Cortex of kidney (tissue), 1 donor: ENCODE measurements at places on chromosomes 1 and 21.

DNA sequence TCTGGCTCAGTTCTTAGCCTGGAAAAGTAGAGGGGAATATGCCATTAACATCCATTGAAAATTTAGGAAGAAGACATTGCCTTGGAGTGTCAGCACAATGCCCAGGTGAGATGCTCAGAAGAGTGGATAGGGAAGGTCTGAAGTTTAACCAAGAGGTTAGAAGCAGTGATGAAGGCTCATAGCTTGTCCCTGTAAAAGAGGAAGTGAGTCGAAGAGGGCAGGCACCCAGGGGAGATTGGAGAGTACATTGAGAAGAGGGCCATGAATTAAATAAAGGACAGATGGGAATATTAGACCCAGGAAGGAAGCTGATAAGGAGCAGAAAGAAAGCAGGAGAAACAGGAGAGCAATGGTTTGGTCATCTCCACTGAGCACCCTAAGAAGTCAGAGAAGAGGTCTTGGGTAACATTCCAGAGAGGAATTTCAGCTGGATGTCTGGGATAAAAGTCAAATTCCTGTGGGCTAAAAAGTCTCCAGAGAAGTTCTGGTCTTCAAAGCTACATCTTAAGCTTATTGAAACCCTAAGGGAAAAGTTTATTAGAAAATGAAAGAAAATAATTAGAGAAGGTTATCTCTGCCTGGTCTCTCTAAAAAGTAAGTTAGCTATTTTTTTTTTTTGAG lies 17.3 kb downstream of the C8B start:
- no peak for DNase-seq

GRCh38 chr1:222886194-222886854 lies 71.5 kb downstream of the DISP1 start:
- no peak for DNase-seq

GRCh38 chr1:109091078-109091838 lies 694 bp downstream of the TMEM167B start:
- no peak for DNase-seq

GRCh38 chr1:193486671-193487229 lies 300.3 kb upstream of the B3GALT2 start:
- DNase-seq, result no peak

DNA sequence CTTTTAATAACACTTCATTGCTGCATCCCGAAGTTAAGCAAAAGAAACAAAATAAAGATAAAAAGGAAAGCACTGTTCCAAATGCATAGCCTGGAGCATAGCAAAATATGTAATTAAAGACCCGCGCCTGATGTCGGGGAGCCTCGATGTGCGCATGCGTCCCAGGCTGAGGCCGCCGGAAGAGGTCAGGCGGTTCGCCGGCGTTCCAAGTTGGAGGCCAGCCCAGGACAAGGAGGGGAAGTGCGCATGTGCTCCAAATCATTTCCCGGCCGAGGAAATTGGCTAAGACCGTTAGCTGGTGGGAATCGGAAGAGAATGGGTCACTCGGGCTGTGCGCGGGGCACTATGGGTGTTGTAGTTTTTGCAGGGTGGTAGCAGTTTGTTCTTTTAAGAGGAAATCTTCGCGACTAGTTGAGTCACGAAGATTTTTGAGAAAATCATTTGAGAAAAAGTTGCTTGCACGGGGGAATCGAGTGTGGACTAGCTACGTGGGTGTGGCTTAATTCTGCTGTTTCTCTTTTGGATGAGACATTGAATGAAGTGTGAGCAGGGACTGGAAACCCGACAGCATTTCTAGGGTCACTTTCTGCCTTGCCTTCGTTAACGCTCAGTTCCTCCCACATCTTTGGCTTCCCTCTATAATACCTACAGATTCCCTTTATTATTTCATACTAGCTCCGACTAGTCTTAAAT lies 31.0 kb upstream of the CD1D start:
- DNase-seq, result no peak

- DNase-seq, result no peak
Measured at GRCh38 chr1:86375688-86376087, 20.4 kb downstream of the ODF2L start.

DNA sequence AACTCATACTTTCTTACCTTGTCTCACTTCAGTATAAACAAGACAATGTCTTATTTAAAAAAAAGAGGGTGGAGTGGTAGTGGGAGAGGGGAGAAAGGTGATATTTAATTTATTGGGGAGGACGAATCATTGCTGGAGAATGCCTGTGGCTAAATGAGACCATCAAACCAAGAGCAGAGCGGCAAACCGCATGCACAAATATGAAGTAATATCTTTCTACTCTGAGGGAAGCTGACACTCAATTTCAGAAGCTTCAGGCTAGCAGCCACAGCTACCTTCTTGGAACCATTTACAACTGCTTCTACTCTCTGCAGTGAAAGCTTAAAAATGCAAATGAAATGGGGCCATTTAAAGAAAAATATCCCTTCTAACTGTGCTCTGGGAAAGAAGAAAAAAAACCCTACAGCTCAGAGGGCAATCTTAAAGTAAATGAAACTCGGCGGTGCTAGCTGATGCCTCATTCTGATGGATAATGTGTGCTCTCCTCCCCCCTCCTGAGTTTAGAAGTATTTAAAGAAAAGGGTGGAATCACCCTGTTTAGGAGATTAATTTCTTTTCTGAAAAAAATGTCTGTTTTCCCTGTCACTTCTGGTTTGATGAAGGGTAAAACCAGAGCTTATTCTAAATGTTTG lies 178.2 kb upstream of the CAMK1G start:
- DNase-seq, result no peak

DNA sequence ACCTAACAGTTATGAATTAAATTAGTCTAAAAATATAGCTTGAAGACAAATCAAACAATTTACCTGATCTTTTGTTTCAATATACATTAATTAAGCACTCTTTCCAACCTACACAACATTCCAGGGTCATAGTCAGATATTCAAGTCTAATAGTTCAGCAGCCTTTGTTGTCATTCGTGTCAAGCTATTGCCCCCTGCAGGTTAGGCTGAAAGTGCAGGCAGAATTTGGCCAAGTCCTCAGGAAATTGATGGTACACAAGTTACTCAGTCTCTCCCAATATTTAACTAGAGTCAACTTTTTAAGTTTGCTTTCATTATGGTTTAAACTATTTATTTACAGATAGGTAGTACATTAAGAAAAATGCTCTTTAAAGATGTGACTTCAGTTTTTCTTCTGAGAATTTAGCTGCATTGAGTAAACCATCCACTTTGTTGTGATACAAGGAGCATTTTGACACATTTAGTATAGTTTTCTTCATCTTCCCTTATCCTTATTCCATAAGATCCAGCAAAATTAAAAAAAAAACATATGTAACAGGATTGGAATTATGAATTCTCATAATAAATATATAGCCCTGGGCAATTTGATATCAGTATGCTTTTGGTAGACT lies 130.3 kb upstream of the DPYD start:
- DNase-seq, result no peak

DNA sequence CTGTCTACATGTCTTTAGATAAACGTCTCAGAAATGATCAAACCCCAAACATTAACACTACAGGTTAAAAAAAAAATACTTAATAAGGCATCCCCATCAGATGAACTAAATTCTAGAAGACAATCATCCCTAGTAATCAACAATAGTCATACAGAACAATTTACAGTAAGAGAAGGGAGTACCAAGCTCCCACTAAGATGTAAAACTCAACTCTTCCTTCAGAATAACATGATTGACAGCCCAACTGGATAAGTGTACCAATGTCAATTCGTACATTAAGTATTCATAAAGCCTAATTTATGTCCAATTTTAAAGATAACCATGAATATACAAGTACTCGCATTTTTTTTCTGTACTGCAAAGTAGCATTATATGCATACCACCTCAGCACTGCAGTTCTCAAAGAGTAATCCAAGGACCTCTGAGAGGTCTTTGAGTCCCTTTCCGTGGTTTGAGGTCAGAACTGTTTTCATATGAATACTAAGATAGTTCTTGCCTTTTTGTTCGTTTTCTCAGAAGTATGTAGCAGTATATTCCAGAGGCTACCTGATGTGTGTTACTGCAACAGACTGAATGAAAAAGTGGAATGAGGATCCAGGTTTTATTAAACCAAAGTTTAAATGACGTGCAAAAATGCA lies 6.6 kb downstream of the SCAF4 start:
- DNase-seq, result no peak

DNA sequence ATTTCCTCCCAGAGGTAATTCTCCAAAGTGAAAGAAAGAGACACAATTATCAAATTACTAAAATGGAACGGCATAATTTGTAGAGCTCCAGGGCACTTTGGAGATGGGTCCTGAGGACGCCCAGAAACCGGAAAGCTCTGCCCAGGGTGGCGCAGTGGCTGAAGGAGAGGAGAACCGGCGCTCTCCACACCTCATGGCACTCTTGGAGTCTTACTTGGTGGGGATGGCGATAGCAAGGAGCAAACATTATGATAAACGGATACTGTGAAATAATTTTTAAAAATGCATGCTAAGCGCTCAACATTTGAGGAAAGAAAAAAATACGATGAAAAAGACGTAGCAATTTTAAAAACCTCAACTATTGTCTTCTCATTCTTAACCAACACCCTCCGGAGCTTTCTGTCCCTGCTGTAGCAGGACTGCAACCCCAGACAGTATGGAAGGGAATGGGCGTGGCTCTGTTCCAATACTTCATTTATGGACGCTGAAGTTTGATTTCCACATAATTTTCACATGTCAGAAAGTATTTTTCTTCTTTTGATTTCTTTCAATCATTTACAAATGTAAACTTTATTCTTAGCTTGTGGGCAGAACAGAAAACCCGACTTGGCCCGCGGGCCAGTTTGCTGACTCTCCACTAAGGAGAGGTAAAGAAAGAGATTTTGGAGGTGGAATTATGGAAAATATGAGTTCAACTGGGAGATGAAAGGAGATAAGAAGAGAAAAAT lies 1.1 kb downstream of the S100A11 start:
- no peak for DNase-seq

GRCh38 chr1:91537281-91537986 lies 36.8 kb downstream of the CDC7 start:
- DNase-seq, result no peak

- DNase-seq, result no peak
Measured at GRCh38 chr1:54795356-54795665, 5.8 kb downstream of the TTC22 start.

GRCh38 chr1:159352436-159352835 lies 50.3 kb downstream of the FCER1A start:
- DNase-seq, result no peak

DNA sequence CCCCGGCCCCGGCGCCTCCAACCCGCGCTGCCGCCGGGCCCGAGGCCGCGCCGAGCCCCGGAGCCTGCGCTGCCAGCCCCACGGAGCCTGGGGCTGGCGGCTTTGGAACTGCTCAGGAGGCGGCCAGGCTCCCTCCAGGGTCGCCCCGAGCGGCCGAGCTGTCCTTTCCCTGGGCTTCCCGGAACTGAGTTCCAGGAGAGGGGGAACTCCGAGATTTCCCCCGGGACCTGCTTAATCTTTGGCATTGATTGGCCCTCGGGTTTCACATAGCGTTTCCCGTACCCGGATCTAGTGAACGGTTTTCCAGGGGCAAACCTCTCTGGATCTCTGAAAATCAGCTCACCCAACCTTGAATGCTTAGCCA lies 504 bp downstream of the H6PD start:
- DNase-seq, result no peak

DNA sequence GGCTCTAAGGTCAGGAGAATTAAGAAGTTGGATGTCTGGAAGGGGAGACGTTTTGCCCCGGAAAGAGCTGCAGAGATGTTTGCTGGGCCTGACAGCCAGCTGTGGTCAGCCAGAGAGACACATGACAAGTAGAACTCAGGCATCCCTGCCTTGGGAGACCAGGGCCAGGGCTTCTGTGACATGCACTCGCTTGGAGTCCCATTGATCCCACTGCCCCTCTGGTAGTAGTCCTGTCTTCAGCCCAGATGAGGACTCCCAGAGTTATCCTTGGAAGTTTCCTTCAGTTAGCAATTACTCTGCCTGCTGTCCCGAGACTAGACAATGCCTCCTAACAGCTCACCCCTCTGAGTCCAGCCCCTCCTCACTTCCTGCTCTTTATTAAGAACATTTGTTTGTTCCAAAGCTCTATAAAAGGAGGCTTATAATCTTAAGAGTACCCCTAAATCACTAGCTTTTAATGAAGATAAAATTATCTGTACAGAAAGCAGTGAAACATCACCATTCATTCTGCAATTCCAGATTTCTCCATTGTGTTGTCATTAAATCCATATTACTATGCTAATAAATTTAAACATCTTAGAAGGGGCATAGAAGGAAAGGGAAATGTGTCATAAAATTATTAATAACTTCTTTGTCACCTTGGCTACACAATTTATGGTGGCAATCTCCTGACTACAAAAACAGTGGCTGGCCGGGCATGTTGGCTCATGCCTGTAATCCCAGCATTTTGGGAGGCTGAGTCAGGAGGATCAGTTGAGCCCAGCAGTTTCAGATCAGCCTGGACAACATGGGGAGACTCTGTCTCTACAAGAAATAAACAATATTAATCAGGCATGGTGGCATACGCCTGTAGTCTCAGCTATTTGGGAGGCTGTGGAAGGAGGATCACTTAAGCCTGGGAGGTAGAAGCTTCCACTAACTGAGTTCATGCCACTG lies 94.2 kb downstream of the KCNK1 start:
- DNase-seq, result no peak

GRCh38 chr1:11298390-11299224 lies 25.6 kb downstream of the UBIAD1 start:
- no peak for DNase-seq

GRCh38 chr1:93814059-93814794 lies 64.8 kb downstream of the DNTTIP2 start:
- DNase-seq, result no peak

DNA sequence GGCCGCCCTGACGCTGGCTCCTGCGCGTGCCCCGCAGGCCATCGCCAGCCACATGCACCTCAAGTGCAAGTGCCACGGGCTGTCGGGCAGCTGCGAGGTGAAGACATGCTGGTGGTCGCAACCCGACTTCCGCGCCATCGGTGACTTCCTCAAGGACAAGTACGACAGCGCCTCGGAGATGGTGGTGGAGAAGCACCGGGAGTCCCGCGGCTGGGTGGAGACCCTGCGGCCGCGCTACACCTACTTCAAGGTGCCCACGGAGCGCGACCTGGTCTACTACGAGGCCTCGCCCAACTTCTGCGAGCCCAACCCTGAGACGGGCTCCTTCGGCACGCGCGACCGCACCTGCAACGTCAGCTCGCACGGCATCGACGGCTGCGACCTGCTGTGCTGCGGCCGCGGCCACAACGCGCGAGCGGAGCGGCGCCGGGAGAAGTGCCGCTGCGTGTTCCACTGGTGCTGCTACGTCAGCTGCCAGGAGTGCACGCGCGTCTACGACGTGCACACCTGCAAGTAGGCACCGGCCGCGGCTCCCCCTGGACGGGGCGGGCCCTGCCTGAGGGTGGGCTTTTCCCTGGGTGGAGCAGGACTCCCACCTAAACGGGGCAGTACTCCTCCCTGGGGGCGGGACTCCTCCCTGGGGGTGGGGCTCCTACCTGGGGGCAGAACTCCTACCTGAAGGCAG lies 23.4 kb upstream of the ARF1 start:
- no peak for DNase-seq
